ENCODE measurements at places on chromosomes 3 and 15.

DNA sequence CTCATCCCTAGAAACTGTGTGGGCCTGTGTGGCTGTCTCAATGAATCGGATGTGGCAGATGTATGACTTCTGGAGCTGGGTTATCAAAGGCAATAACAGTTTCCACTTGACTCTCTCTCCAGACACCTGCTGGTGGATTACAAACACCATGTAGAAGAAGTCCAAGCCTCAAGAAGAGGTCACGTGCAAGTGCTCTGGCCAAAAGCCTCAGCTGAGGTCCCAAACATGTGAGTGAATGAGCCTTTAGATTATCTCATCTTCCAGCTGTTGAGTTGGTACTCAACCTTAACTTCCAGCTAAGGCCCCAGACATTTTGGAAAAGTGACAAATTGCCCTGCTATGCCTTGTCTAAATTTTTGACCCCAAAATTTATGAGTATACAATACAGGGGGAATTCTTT is 42.7 kb upstream of the IL12A start:
- DNase-seq = no peak

DNA sequence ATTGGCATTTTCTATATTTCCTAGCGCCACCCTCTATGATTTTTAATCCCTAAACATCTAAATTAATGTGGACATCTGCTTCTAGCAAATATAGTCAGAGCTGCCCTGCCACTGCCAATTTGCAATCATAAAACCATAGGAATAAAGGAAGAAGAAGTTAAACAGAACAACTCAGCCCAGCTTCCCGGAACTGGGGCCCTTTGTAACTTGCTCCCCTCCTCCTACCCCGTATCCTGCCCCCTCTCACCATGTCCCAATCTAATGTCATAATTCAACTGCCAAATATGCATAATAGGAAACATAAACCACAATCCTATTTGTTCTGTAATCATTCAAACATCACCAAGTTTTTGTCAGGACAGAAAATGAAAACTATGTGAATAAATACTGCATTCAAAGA is 74.4 kb upstream of the ACP3 start:
- DNase-seq = no peak

DNA sequence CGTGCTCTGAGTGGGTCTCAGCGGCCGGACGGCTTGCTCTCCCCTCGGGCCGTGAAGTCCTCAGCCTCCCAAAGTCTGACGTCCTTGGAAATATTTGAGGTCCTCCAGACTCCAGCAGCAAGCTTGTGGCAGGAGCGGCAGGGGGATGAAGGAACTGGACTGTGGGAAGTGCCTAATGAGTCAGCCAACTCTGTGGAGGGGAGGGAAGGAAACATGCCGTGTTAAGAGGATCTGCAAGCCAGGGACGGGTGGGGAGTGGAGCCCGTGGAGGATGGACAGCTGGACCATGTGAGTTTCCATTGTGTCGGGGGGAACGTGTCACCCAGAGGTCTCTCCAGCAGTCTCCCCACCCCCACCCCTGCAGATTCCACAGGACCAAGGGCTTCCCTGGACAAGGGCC is 39.4 kb upstream of the IDH2 start:
- DNase-seq = no peak

DNA sequence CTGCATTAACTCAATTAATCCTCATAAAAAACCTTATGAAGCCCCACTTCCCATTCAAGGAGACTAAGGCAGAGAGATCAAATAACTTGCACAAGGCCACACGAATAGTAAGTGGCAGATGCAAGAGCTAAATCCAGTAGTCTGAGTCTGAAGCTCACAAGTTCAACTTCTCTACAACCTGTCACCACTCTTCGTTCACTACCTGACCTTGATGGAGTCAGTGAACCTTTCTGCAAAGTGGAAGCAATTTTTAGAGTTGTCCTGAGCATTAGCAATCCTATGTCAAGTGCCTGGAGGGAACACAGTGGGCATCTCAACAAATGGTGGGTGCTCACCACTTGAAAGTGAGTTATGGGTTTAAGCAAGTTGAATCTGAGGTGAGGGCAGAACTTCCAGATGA is 2.1 kb upstream of the SPINT1 start:
- no peak for DNase-seq

DNA sequence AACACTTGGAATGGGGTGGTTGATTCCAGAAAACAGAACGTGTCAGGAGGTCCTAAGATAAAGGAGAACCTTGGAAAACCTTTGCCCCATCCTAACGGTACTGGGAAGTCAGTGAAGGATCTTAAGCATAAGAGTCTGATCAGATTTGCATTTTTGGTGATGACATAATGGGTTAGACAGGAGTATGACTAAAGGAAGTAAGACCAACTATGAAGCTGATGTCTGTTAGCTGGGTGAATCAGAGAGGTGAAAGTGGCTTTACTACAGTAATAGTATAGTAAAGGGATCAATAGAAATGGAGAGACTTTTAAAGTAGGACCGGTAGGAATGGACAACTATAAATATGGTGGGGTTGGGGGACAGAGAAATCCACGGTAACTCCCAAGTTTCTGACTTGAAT is 12.6 kb downstream of the GTF2A2 start:
- no peak for DNase-seq

- no peak for DNase-seq
Observed at GRCh38 chr3:197950677-197951061, 679 bp downstream of the RPL35A start.

GRCh38 chr3:104514776-104515175 is 851.9 kb upstream of the ALCAM start:
- no peak for DNase-seq

- DNase-seq = no peak
Observed at GRCh38 chr15:42156243-42156922, at the start of gene PLA2G4F. Gene PLA2G4F, minus strand, starts transcription at chr15:42156636. Its CDS starts 87 bp downstream, at chr15:42156549.

DNA sequence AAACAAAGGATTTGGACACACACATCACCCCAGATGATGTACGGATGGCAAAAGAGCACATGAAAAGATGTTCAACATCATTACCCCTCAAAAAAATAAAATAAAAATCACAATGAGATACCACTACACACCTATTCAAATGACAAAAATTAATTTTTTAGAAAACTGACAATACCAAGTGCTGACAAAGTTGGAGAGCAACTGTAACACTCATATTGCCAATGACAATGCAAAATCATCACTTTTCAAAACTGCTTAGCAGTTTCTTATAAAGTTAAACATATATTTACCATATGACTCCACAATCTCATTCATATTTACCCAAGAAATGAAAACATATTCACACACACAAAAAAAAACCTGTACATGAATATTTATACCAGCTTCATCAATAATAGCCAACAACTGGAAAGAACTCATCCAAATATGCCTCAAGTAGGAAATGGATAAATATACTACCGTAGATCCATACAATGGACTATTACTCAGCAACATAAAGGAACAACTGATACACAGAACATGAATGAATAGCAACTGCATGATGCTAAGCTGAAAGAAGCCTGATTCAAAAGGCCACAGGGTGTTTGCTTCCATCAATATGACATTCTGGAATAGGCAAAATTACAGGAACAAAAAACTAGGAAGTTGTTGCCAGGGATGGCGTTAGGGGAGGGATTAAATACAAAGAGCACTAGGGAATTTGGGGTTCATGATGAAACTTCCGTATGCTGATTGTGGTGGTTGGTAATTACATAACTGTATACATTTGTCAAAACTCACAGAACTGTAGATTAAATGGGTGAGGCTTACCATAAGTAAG is 1.3 kb downstream of the FSIP1 start:
- no peak for DNase-seq
